Neural crest cell (in vitro differentiated cells): ENCODE measurements at places on chromosomes 6 and 20. TPM values are rescaled to one million over a fixed set of nuclear protein-coding genes. Genes with fewer than 3 reads are reported as not detected.

Gene WFDC5
- total RNA-seq: not detected in 2 replicates

Gene WFDC12
- total RNA-seq: not detected in 2 replicates

Gene MUCL3
- total RNA-seq: not detected in 2 replicates

Gene COL9A3
- total RNA-seq: 3.8 and 4.6 TPM in 2 replicates

GRCh38 chr6:147103694-147104093, 100.5 kb upstream of the STXBP5 start:
- no peak for DNase-seq

GRCh38 chr6:46983007-46983411, 59.1 kb downstream of the ADGRF1 start:
- DNase-seq: no peak

GRCh38 chr6:10505529-10505928, 15.6 kb upstream of the GCNT2 start:
- DNase-seq: no peak

DNA sequence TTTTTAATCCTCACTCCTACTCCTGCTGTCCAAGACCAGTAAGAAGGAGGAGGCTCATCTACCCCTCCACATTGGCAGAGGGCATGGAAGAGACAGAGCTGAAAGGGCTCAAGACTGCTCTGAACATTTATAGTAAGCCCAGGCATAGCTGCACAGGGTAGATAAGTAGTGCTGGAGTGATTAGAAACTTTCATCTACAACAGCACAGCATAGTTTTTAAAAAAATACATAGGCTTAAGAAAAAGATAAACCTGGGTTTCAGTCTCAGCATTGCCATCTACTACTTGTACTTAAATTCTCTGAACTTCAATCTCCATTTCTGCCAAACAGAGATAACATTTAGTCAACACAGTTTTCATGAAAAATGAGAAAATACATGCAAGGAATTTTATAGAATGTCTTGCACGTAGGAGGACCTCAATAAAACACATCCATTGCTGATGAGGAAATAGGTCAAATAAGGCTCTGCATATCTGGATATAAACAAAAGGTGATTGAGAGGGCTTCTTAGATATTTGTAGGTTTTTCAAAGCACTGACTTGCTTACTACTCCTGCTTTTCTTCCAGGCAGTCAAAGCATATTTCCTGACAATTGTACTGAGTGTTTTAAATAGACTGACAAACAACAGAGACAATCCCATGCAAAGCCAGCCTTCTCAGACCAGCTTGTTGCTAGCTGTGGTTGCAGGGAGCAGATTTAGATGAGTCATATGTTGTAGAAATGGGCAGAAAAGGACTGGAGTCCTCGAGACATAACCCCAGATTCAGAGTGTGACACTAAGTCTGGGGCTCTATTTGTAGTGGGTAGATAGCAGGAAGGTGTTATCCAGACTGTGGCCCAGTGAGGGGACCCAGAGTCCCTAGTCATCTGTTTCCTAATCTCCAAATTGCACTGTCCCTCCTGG, 107.4 kb upstream of the TAB2 start:
- no peak for DNase-seq

DNA sequence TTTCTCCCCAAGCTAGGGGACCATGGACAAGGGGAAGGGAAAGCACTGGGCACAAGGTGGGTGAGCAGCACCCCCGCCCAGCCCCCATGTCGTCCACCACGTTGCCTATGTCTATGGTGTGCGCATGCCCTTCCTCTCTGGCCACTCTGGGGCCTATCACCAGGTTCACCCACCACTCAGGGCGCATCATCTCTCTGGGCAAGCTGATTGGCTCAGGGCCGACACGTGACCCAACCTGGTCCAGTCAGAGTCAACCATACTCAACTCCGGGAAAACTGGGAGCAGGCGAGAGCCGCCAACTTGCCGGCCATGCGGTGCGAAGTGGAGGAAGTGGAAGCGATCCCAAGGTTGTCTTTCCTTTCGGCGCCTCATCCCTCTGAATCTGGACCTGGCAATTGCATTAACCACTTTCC, 25.9 kb downstream of the ACSS1 start:
- peak; percentile 41 for DNase-seq
